ENCODE measurements at places on chromosomes 1 and 21.

DNA sequence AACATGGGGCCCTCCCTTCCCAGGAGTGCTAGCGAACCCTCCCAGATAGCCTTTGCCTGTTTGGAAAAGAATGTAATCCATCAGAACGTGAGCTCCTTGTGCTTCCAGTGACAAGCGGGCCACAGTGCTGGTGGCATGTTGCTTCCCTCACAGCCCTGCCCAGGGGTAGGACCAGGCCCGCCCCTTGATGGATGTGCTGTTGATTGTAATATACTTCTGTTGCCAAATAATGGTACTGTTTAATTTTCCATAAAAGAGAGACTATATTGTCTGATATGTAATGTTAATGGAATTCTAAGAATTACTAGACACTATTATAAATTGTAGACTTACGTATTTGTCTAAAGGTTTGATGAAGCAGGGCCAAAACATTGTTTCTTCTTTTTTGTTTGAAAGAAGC is 16.4 kb downstream of the ATP5PO start:
- DNase-seq: no peak

GRCh38 chr1:226659641-226660040 is 79.4 kb downstream of the ITPKB start:
- no peak for DNase-seq

- DNase-seq: no peak
Measured at GRCh38 chr1:208604295-208604694, 360.1 kb upstream of the PLXNA2 start.

- DNase-seq: peak; percentile 14
Measured at GRCh38 chr1:118842452-118843201, 145.5 kb downstream of the TBX15 start.

- DNase-seq: peak; percentile 38
Measured at GRCh38 chr1:210328032-210328745, 513 bp upstream of the HHAT start.

- DNase-seq: peak; percentile 33
Measured at GRCh38 chr1:89523572-89524368, 859 bp upstream of the LRRC8B start.

GRCh38 chr1:208535511-208535910 is 291.3 kb upstream of the PLXNA2 start:
- no peak for DNase-seq

GRCh38 chr1:38013227-38013622 is 691 bp downstream of the UTP11 start:
- no peak for DNase-seq

DNA sequence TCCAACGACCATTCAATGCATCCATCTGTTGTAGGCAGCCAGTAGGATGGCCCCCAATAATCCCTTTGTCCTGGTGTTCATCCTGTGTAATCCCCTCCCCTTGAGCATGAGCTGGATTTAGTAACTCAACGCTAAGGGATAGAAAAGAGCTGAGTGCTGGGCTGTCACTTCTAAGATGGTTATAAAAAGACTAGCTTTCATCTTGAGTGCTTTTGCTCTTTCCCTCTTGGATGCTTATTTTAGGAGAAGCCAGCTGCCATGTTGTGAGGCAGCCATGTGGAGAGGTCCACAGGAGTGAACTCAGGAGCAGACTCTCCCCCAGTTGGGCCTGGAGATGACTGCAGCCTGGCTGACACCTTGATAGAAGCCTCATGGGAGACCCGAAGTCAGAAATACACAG is 401.5 kb downstream of the VAV3 start:
- no peak for DNase-seq

DNA sequence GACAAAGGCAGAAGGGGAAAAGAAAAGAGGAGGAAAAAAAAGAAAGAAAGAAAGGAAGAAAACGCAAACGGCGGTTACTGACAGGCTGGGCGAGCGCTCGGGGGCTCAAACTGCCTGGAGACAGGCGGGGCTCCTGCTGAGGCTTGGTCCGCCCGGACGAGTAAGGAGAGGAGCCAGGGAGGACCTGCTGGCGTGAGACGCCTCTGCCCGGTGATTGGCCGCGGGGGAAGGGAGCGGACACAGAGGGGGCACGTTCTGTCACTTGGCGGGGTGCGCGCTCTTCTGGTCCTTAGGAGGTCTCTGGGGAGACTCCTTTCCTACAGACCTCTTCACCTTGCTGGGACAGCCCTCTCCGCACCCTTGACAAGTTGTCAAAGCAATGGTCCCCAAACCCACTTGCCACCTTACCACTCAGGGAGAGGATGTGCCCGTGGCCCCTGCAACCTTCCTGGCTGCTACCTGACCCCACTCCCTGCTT is 791 bp upstream of the PIK3R3 start:
- no peak for DNase-seq

- no peak for DNase-seq
Measured at GRCh38 chr21:41759926-41760325, 6.9 kb downstream of the RIPK4 start.

GRCh38 chr21:41283211-41283818 is 33.3 kb upstream of the FAM3B start:
- DNase-seq: peak; percentile 57

- DNase-seq: no peak
Measured at GRCh38 chr1:231591466-231591865, 35.1 kb upstream of the DISC1 start.

DNA sequence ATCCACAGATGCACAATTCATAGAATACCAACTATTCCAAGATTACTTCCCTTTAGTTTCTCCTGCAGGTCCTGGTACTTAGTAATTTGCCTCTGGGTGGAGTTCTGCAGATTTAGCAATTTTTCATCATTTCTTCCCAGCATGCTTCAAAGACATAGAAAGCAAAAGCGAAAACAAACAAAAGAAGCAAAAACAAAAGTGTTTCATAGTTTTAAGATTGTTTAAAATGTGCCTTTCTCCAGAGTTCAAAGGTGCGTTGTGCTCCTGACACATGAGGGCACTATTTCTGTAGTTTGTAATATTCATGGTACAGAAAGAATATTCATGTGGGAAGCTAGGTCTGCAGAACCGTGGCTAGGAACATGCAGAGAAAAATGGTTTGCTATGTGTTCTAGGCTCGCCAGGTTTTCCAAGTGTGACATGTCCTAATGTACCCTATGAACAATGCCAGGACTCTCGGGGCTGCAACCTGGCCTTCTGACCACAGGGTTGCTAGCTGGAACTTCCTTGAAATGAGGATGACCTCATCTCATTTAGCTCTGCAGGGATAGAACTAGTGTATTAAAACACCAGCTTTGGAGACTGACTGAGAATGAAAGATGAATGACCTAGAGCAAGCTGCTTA is 30.0 kb upstream of the RCSD1 start:
- no peak for DNase-seq

DNA sequence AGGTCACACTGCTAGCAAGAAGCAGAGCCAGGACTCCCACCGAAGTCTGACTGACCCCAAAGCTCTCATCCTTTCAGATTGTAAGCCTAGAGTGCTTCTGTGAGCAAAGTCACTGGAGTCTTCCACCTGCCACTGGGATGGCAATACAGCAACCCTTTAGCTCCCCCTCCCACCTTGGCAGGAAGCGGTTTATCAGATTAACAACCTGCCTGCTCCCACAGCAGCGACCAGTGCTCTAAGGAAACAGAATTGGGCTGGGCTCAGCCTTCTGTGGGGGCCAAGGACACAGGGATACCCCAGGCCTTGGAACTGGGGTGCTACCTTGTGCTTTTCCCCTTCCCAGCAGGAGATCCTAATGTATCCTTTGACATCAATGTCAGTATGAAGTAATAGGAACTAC is 76.0 kb downstream of the GFI1 start:
- DNase-seq: no peak

DNA sequence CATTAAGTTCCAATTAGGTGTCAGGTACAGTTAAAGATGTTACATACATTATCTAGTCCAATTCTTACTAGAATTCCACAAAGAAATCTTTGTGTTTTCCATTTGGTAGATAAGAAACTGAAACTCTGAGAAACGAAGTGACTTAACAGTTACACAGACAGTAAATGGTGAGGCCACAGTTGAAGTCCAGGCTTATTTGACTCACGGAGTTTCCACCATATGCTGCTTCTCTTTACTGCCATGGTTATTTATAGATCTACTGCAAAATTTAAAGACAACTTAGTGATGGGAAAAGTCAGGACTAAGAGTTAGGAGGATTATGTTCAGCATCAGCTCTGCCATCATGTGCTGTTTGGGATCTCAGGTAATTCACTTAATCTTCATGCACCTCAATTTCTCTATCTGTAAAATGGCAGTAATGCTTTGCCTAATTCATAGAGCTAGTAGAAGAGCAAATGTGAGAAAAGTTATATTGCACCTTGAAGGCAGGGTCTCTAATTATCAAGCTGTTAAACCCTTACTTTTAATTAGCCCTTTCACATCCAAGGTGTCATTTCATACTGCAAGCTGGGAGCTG is 26.2 kb upstream of the SAMSN1 start:
- DNase-seq: no peak

DNA sequence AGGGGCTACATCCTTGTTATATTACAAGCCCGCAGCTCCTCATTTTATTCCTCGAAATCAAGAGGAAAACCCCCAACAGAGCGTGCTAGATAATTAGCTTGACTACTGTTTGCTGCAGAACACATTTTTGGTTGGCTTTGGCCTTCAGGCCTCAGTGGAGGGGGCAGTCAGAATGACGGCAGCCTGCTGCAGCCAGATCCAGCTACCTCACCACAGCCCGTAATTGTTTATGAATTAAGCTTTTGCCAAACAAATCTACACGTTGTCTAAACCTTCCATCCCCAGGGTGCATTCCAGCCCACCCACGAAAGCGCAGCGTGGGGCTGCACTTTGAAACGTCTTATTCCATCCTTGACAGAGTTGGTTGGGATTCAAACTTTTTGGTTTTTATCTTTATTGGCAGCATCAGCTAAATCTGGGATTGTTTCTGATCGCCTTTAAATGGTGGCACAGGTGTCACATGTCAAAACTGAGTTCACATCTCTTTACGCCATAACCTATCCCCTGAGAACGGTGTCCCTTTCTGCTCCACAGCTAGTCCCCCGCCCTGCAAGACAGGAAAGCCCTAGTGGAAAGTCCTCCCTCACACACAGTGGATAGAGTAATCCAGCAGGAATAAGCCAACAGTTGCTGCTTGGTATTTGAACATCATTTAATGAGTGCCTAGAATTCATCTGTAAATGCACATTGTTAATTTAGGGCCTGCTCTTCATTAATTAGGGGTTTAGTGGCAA is 195.5 kb downstream of the LMO4 start:
- DNase-seq: no peak

- no peak for DNase-seq
Measured at GRCh38 chr1:218846181-218846580, 327.5 kb upstream of the LYPLAL1 start.

- no peak for DNase-seq
Measured at GRCh38 chr21:43741423-43742096, 22.6 kb downstream of the PDXK start.

DNA sequence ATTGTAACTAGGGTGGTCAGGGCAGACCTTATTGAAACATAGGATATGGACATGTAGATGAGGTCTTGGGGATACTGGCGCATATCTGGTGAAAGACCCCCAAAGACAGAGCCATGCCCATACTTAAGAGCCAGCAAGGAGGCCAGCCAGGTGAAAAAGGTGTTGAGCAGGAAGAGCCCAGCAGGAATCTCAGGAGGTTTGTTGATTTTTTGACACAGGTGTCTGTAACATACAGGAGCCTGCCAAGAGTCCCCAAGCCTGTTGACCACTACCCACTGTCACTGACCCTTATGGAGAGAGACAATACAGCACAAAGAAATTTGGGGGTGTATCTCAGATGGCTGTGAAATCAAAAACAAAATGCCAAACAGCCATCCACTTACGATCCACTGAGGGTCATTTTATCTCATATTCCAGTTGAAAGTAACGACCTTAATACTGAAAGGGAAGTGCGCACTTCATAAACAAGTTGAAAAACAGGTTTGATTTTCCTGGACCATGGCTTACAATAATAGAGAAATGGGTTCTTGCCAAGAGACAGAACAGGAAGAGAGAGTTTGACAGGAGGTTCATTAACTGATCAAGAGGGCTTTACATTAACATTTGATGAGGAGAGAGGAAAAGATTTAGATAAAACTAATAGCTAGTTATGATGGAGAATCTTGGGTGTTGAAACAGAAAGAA is 163.6 kb downstream of the GLUL start:
- no peak for DNase-seq

DNA sequence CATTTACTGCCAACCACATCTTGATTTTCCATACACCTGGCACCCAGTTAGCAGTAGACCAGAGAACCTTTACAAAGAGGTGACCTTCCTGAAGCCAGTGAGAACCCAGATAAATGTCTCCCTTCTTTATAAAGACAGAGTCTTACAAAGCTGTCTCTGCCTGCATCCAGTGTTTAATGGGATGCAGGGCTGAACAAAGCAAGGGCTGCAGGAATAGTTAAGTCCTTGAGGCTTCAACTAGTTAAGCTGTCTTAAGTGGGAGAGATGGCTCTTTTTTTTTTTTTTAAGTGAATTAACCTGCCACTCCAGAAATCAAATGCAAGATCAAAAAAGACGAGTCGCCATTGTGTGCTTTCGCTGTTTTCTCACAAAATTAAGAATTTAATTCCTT is 1.5 kb downstream of the AHCYL1 start:
- DNase-seq: no peak

DNA sequence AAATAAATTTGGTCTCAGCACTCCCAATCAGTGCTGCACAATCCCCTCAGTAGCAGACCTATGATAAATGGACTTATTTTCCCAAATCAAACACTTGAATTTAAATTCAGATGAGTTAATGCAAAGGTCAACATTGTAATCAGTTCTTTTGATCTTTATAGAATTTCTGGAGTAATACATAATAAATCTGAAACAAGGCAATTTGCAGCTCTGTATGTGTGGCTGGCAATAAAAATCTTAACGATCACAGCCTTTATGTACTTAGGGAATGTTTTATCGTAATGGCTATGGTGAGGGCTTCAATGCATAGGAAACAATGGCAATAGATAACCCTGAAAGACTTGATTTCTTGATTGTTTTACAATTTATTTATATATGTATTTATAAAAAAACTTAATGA is 91.4 kb downstream of the GPATCH2 start:
- DNase-seq: no peak

Data from spinal cord (tissue), 10 donors.